ENCODE measurements at places on chromosomes 5 and 9.

GRCh38 chr5:93810780-93811179 is 69.4 kb upstream of the POU5F2 start:
- DNase-seq, result no peak

DNA sequence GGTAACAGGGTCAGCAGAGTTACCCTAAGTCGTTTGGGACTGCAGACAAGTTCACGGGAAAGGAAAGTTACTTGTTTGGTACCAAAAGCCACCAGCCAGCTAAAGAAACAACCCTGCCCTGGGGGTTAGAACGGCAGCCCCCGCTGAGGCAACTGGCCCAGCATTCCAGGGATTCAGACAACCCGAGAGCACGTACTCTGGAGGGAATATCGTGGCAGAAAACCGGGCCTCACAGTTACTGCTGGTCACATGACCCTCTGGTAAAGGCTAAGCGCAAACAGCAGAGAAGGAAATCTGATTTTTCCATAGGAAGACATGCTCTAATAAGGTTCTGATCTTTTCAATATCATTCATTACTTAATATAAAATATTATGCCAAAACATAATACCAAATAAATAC is 22.5 kb upstream of the MLANA start:
- no peak for DNase-seq

DNA sequence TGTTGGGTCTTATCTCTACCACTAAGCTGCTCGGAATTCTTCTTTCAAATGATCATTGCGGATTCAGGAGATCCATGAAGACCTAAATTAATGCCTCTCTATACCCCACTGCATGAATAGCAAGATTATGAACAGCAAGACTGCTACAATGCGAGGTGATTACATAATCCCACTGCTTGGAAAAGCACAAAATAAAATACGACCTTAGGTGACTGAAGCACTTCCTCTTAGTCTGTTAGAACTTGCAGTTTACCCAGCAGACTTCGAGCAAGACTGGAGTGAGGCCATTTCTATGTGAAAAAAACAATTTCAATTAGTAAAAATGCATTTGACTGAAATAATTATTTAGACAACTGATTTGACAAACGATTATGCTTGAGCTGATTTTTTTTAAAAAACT is 59.8 kb downstream of the SH3RF2 start:
- no peak for DNase-seq

DNA sequence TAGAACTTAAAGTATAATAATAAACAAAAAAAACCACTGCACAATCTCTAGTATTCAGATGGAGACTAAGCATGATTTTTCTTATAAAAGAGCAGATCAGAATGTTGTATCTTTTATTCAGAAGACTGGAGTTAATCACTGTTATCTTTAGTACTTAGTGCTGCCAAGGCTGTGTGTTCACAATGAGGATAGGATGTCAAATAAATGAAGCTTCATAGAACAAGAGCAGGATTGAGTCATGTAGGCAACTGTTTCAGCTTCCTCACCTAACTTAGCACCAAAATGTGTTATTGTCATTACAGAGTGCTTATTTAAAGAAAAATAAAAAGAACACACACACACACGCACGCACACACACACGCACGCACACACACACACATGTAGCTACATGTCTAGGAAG is 58.1 kb upstream of the CDKN2B start:
- DNase-seq, result no peak

DNA sequence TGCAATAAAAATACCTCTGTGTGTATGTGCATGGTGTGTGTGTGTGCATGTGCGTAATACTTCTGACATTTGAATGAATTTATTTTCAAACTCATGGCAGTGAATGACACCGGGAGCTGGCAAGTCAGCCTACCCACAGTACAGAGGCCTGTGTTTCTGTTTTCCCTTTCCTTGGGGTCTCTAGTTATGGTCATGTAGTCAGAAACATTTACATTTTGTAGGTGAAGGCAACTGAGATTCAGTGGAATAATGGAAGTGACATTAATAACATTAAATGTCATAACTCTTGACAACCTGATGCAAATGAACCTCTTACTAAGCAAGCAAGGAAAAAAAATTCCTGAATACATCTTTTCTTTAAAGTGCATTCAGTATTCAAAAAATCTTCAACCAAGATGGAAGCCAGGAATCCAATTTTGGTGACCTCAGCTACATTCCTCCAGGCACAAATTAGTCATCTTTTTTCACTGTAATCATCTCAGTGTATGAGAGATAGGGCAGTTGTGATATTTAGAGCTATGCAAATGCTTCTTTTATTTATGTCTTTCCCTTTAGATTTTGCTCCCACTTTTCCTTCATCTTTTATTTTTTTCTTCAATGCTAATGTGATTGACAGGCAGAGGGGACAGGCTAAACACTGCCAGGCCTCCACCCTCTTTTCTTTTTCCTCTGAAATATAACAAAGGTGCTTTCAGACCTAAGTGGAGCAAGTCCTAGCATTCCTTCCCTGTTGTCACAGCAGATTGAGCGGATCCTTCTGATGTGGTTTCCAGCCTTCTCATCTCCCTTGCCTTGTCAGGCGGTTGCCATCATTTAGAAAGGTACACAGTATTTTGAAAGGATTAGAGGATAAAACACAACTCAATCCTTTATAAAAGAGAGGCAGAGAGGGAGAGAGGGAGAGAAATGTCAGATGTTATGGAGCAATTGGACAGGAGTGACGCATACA is 569.8 kb upstream of the ADAMTS16 start:
- DNase-seq, result no peak

- DNase-seq, result no peak
These were observed 56.7 kb downstream of the MAMDC2 start for GRCh38 chr9:70100362-70100761.

DNA sequence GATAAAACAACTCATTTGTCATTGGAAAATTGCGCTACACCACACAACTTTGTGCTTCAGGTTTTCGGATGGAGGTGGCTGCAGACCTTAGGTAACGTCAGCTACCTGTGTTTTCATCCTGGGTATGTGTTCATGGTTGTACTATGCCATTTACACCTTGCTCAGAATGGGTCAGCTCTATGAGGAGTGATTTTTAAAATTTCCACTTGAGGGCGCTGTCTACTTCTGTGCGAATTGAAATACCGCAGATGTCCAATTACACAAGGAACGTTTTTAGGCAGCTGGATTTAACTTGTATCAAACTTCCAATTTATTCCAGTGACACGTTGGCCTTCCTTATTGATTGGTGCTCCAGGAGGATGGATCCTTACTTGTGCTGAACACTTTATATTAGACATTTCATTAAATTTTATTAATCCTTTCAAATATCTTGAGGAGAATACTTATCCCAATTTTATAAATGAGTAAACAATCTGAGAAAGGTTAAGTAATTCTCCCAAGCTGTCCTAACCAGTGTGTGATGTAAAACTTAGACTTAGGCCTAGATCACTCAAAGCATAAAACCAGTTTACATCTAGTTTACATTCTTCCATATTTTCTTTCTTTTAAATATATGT is 23.4 kb downstream of the DMRTA1 start:
- no peak for DNase-seq

DNA sequence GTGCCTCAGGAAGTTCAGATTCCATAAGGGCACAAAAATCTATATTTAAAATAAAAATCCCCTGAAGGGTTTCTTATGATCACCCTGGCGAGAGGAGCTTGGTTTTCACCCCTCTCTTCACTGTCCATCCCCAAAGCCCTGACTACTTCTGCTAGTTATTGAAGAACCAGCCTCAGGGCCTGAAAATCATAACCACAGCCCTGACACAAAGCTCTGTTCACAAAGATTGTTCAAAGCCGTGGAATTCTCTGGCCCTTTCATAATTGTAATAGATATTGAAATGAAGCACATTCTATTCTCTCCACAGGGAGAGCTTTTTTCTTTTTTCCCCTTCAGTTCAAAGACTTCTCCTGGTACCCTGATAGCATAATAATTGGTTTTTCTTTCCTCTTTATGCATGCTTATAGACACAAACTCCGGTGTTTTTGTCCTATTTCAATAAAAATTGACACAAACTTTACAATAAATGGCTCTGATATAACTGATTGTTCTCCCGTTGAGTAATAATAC is 343.8 kb downstream of the CAAP1 start:
- no peak for DNase-seq

- no peak for DNase-seq
These were observed 41.4 kb downstream of the LIFR start for GRCh38 chr5:38515092-38515491.

- peak; percentile 62 for DNase-seq
These were observed 11.3 kb upstream of the ACSL6 start for GRCh38 chr5:132022737-132023136.

- no peak for DNase-seq
These were observed 631 bp downstream of the B4GALT7 start for GRCh38 chr5:177600508-177601018.

DNA sequence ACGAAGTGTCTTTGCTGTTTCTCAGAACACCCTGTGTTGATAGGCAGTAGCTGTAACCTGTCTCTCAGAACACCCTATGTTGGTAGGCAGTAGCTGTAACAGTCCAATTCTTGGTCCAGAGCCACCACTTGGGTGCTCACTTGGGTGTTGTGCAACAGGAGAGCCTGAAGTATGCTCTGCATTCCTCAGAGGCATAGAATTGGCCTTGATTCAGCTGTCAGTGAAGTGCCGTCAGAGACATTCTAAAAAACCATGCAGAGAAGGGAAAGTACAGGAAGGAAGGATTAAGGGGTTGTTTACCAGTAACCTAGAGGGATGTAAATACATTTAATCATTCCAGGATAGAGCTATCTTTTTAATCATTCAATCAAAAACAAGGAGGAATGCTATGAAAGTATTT is 231.2 kb downstream of the ARRDC3 start:
- DNase-seq, result no peak

All from activated naive CD8-positive, alpha-beta T cell treated with anti-CD3 and anti-CD28 coated beads, Interleukin-2, amount 50 U/mL, for 24 hours (primary cell).